Fibroblast of pulmonary artery (primary cell): ENCODE measurements at places on chromosomes 16 and 17.

GRCh38 chr17:27907976-27908558 lies 14.9 kb upstream of the LYRM9 start:
- DNase-seq, result no peak

DNA sequence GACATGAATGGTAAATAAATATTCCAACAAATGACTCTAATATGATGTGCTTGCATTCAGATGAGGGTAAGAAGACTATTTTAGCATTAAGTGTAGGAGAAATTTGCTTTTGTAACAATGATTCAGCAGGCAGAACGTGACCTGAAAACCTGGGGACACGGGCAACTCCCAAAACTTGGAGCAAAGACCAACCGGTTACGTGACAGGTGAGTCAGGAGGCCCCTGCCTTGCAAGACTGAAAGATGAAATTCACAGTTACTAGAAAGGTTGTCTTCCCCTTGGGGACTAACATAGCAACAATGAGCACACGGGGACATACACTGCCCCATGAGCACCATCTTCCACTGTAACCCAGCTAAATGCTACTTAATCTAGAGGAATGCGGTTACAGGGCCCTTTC lies 33.5 kb upstream of the ERN1 start:
- no peak for DNase-seq

GRCh38 chr17:16086957-16087356 lies 87.3 kb downstream of the TTC19 start:
- no peak for DNase-seq

DNA sequence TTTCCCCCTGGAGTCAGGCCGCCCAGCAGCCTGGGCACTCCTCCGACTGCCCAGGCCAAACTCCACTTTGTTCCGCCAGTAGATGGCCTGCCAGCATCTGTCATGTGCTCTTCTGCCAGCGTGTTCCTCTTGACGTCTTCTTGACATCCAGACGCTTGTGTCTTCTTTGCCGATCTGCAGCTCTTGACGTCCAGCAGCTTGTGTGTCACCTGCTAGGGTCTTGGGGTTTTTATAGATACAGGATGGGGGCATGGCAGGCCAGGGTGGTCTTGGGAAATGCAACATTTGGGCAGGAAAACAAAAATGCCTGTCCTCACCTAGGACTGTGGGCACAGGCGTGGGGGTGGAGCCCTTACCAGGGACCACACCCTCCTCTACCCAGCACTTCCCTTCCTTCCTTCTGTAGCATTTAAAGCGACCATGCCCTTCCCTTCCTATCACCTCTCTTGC lies 88.7 kb downstream of the BMERB1 start:
- no peak for DNase-seq

- no peak for DNase-seq
Measured at GRCh38 chr17:58052945-58053715, 30.1 kb upstream of the DYNLL2 start.
